ENCODE measurements at places on chromosomes 4 and X.

DNA sequence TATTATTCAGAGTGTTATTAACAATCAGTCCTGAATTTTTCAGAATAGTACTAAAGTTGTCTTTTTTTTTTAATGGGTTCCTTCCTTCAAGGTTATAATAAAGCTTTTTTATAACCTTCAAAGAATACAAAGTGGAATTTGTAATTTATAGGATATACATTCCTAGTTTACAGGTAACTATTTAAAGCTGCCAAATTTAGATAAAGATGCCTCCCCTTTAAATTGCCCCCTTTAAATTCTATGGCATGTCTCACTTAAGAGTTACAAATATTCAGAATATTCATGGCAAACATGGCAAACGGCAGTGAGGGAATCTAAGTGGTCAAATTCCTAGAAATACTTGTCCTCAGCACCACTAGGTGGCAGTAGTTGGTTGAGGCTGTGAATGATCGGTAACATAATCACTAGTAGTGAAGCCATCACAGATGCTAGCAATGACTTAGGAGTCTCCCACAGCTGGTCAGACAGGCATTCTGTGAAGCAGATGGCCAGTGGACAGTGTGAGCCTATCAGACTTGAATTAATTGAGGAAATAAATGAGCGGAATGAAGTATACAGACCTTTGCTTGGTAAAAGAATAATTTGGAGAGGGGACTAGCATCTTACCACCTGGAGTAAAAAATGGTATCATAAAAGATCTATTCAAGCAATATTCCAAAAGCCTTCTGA, 86.4 kb downstream of the CBR4 start:
- no peak for DNase-seq

DNA sequence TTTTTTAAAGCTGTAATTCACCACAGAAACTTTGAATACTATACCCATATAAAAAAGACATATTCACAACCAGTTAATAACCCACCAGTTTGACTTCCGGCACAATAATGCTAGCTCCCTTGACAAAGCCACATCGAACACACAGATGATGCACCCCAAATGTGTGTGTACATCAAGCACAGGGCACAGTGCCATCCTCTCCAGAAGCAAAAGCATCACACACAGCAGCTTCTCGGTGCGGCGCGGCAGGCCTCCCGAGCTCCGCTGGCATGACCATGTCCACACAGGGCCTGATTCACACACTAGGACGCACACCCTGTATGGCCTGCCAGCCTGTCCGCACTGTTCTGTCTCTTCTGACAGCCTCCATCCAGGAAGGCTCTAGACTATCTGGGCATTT, 88.0 kb downstream of the LEF1 start:
- peak; percentile 17 for DNase-seq

GRCh38 chrX:15679246-15679645, 14.6 kb upstream of the CLTRN start:
- DNase-seq, result no peak

GRCh38 chr4:175776217-175776616, 35.8 kb downstream of the GPM6A start:
- DNase-seq, result no peak

GRCh38 chr4:114116861-114117260, 137.4 kb upstream of the ARSJ start:
- DNase-seq, result no peak

DNA sequence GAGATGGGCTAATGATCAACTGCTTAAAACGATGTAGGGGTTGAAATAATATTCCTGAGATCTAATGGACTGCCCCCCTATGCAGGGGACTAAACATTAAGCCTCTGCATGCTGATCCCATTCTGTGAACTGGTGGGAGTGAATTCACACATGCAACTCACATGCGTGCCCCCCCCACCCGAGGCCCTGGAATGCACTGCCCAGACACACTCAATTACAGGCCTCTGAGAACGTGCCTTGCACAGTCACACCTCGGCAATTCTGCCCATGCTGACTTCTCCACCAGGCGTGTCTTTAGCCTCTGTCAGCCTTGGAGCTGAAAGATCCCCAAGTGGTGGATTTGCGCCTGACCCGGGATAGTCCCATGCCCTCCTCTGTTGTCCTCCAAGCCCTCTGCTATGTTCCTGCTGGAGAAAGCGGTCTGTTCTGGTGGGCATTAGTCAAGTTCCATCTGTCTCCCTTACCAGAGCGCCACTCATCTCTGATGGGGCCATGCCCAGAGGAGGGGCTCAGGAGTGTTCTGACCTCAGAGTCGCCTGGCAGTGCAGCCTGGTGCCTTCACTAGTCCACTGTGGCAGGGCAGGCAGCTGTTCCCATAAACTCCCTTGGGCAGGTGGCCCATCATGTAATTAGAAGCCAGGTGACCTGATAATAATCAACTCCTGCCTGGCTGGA, 86.5 kb downstream of the DRD5 start:
- DNase-seq, result no peak

DNA sequence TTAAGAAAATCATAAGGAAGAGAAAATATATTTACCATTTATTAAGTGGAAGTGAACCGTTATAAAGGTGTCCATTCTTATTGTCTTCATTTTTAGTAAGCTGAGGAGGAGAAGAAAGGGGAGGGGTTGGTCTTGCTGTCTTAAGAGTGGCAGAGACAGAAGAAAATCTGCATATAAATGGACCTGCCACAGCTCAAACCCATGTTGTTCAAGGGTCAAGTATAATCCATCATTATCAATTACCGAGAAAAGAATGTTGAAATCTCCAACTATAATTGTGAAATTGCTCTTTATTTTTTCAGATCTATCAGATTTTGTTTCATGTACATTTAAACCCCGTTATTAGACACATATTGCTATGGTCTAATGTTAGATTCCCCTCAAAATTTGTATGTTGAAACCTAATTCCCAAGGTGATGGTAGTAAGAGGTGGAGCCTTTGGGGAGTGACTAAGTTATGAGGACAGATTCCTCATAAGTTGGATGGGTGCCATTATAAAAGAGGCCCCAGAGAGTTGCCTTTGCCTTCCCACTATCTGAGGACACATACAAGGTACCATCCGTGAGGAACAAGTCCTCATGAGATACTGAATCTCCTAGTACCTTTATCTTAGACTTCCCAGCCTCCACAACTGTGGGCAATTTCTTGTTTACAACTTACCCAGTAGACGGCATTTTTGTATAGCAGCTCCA, 58.5 kb upstream of the SMAD1 start:
- no peak for DNase-seq

DNA sequence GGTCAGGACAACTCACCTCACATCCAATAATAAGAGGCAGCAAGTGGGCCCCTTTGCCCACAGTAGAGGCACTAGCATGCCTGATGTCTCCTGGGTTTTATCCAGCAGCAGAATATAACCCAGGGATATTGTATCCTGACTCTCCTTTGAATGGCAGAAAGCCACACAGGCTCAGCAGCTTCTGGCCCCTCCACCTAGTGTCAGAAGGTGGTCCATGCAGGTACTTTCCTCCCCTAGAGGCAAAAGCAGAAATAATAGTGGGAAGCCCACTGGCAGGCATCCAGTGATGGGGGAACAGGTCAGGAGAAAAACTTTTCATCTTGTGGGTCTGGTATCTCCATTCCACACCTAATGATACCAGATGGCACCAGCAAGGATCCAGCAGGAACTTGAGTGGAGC, 75.5 kb upstream of the IRS4 start:
- no peak for DNase-seq

DNA sequence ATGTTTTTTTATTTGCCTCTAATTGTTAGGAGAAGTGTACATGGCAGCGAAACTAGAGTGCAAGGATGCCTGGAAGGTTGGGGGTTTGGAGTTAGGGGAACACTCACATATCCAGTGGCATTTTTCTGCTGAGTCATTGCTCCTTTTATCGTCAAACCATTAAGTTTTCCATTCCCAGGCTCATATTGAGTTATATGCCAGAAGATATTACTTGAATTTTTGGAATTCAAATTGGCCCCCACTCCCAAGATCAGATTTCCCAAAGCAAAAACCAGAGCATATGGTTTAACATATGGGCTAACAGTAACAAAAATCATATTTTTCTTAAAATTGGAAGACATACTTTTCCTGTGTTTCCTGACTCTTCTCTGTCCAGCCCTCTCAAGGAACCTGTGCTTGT, 152.7 kb downstream of the FSTL5 start:
- DNase-seq, result no peak

DNA sequence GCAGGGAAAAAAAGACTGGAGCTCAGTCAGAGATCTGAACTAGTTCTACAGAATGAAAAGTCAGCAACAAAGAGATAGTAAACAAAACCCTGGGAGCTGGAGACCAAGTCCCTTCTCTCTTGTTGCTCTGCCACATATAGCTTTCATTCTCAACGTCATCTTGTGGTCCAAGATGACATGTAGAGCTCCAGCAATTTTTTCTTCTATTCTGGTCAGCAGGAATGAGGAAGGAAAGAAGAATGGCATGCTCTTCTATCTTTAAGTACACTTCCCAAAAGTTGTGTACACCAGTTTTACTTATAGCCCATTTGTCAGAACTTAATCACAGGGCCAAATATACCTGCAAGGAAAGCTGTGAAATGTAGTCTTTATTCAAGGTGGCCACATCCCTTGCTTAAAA, 45.6 kb downstream of the RAP2C start:
- no peak for DNase-seq

DNA sequence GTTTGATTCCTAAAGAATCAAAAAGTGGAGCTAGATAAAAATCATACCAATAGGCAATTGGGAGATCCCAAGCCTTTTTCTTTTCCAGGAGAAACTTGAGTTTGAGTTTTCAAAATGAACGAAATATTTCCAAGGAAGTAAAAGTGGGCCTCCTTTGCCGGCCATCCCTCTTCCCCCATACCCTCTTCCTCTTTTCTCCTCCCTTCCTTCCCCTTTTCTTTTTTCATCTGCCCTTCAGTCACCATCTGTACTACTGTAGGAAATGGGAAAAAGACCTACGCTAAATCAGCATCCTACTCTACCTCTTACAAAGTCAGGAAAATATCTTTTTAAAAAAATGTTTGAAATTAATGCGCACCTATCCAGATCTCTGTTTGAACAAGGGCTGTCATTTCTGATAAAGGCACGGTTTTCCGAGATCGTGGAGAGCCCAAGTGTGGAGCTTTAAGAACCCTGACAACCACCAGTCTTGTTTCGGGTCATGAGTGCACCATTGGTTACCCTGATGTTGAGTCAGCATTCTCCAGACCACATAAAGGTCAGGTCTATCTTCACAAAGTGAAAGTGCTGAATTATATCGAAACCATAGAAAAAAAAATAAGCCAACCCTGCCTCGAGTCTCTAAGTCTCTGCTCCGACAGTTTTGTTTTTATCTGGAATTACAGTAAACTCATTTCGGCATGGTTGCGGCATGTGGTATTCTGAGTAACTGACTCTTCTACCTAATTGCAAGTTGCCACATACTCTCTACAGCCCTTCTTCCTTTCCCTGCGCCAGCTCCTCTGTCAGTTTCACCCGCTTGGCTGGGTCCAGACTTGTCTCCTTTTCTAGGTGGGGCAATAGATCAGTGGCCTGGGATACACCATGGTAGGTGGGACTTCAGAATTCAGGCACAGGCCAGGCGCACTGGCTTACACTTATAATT, 140.2 kb upstream of the KLF3 start:
- DNase-seq, result peak; percentile 21

- DNase-seq, result no peak
These were observed 213.3 kb upstream of the MAB21L2 start for GRCh38 chr4:150368667-150369066.

GRCh38 chr4:7628432-7628831, 193.7 kb upstream of the PSAPL1 start:
- no peak for DNase-seq

DNA sequence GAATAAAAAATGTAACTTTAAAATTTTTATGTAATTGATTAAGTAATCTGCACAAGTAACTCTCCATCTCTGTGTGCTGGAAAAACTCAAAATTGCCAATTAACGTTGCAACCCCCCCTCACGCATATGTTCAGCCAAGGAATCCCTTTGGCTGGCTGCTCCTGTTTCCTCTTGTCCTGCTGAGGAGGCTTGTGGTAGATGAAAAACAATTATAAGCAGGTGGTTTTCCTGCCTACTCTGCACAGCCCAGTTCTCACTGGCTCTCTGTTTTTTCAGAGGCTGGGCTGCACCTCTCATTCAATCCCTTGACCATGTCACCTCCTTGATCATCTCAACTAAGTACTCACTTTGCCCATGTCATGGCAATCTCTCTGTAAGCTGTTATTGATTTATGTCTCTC, 1068.4 kb downstream of the ARAP2 start:
- no peak for DNase-seq

DNA sequence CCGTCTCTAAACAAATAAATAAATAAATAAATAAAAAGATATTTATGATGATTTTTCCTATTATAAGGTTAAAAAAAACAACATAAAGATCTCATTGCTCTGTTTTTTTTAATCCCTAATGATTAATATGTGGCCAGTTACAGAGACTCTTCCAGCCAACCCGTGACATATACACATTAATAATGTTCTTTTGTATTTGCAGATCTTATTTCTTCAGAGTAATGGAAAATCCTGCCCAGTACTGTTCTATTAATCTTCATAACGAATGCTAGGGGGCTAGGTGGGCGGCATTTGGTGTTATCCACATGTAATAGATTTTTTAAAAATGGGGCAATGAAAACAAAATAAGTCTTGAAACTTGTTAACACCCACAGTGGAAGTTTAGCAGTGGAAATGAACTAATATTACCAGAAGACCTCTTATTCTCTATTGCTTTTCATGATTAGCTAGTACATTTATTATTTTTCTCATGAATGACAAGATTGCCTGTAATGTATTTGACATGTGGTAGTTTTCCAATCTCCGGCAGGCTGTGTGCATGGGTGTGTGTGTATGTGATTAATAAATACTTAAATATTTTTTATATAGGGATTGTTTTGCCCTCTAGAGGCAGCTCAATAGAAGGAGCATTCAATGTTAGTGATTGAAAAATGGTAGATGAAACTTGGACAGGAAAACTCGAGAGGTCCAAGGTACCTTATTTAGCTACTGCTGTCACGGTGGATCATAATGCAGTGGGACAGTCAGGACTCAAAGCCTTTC, 457.4 kb downstream of the IL1RAPL1 start:
- no peak for DNase-seq

DNA sequence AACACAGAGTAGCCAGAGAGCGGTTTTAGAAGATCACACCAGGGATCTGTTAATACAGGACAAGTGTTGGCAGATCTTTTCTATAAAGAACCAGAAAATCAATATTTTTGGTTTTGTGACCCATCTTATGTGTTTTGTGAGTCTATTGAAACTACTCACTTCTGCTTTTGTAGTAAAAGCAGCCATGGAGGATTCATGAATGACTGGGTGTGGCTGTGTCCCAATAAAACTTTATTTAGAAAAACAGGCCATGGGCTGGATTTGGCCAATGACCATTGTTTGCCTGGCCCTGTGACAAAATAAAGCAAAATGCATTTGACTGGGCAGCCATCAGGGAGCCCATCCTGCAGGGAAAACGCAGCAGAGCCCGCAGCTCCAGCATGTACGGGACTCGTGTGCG, 99.9 kb upstream of the ADRA2C start:
- DNase-seq, result no peak

GRCh38 chr4:126850286-126850685, 782.5 kb upstream of the INTU start:
- no peak for DNase-seq

DNA sequence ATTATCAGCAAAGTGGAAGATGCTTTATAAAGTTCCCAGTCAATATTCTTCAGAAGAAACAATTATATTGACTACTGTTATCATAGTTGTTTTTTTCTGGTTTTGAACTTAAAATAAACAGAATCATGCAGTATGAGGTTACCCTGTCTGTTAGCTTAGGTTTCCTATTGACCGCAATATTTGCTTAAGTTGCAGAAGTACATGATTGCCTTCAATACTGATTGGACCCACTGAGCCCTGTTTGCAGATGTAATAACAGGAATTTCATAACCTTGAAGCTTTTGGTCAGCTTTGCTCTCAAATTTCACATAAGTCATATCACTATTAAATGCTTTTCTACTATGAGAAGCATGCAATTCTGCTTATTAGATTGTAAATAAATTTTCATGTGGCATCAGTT, 229.1 kb upstream of the FSTL5 start:
- no peak for DNase-seq

All from stimulated activated CD8-positive, alpha-beta memory T cell treated with anti-CD3 and anti-CD28 coated beads, Interleukin-7, amount 100 ng/mL, for 4 hours (primary cell).